GM20000 (cell line): ENCODE measurements at places on chromosomes 4 and X.

DNA sequence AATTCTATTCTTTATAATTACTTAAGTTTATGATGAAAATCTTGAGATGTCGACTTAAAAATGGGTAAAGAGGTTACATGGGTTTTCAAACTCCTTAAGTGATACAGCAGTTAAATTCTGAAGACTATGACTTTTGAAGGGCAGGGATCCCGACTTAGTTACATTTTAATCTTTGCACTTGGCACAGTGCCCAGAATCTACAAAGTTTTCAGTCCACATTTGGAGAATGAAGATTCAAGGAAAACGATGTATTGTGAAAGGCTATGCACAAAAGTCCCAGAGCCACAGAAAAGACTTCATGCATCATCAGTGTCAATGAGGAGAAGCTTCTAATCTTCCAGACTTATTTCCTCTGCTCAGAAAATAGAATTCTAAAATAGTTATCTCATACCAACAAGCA lies 36.3 kb upstream of the GRPR start:
- DNase-seq, result no peak

GRCh38 chr4:108685036-108685686 lies 34.8 kb downstream of the OSTC start:
- no peak for DNase-seq

GRCh38 chr4:57043347-57044251 lies 64.9 kb downstream of the POLR2B start:
- no peak for DNase-seq

DNA sequence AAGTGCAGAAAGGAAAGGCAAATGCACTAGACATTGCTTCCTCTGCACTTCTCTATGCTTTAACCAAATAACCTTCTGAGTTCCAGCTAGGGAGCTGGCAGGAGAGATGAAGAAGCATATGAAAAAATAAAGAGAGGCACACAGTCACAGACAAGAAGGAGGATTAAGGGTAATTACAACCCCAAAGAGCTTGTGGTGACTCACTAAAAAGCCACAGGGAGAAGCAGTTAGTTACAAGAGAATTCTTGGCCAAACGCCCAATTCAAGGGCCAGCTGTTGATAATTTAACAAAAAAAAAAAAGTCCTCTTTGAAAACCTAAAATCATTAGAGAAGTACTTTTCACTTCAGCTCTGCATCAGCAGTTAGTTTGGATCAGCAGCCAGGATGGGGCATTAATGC lies 478.0 kb downstream of the KCNIP4 start:
- no peak for DNase-seq

- no peak for DNase-seq
Measured at GRCh38 chrX:24340501-24340900, 19.9 kb upstream of the SUPT20HL1 start.

DNA sequence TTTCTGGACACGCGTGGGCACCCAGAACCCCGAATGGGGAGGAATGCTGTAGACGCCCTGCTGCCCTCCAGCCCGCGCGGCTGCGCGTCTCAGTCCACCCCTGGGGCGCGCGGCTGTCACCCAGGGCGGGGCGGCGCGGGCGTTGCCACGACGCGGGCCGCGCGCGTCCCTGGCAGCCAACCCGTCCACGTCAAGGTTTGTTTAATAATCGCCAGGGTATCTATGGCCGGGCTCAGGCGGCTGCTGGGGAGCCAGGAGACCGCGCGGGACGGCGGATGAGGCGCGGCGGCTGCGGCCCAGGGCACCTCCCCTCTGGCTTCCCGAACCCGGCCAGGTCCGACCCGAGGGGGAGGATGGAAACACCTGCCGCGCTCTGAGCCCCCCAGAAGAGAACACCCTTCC lies at the start of gene SPATA18:
Gene SPATA18, plus strand, starts transcription at position 92 of the 402 bp plus-strand sequence. CDS start 401 bp downstream, outside the sequence.
- DNase-seq, result peak; percentile 62

DNA sequence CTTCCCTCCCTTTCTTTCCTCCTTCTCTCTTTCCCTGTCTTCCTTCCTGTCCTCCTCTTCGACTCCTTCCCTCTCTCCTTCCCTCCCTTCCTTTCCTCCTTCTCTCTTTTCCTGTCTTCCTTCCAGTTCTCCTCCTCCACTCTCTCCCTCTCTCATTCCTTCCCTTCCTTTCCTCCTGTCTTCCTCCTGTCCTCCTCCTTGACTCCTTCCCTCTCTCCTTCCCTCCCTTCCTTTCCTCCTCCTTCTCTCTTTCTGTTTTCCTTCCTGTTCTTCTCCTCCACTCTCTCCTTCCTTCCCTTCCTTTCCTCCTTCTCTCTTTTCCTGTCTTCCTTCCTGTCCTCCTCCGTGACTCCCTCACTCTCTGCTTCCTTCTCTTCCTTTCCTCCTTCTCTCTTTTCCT lies 5.3 kb upstream of the PUDP start:
- DNase-seq, result no peak

GRCh38 chr4:6834867-6835266 lies 52.3 kb downstream of the KIAA0232 start:
- DNase-seq, result no peak

DNA sequence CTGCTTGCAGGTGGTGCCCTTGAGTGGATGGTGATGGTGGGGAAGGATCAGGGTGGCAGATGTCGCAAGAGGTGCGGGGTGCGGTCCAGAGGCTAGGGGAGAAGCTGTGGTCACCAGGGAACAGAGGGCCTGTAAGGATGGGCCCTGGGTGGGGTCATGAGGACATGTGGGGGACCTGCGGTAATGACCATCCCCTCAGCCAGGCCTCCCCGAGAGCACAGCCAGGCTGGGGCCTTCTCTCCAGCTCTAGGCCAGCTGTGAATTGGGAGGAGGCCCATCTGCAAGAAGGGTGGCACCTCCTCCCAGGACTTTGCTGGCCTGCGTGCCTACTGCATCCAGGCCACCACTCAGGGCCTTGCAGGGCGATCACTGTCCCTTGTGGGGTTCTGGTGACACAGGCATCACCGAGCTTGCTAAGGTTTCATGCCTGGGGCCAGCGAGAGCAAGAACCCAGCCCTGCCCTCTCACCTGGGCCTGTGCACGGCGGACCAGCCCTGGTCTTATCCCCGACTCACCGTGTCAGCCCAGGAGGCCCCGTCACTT lies 34.1 kb upstream of the MXD4 start:
- no peak for DNase-seq

- DNase-seq, result no peak
Measured at GRCh38 chrX:122622795-122623194, 561.3 kb upstream of the GRIA3 start.

- no peak for DNase-seq
Measured at GRCh38 chrX:101407167-101407747, 468 bp downstream of the GLA start.

GRCh38 chrX:115490814-115491213 lies 70.2 kb upstream of the PLS3 start:
- DNase-seq, result no peak

- no peak for DNase-seq
Measured at GRCh38 chr4:44623676-44624075, 27.7 kb downstream of the YIPF7 start.

GRCh38 chrX:6325437-6325836 lies 96.8 kb upstream of the NLGN4X start:
- no peak for DNase-seq

GRCh38 chrX:71181910-71182799 lies 37.5 kb downstream of the NLGN3 start:
- DNase-seq, result peak; percentile 71

- no peak for DNase-seq
Measured at GRCh38 chr4:159131564-159131963, 28.7 kb downstream of the RAPGEF2 start.

DNA sequence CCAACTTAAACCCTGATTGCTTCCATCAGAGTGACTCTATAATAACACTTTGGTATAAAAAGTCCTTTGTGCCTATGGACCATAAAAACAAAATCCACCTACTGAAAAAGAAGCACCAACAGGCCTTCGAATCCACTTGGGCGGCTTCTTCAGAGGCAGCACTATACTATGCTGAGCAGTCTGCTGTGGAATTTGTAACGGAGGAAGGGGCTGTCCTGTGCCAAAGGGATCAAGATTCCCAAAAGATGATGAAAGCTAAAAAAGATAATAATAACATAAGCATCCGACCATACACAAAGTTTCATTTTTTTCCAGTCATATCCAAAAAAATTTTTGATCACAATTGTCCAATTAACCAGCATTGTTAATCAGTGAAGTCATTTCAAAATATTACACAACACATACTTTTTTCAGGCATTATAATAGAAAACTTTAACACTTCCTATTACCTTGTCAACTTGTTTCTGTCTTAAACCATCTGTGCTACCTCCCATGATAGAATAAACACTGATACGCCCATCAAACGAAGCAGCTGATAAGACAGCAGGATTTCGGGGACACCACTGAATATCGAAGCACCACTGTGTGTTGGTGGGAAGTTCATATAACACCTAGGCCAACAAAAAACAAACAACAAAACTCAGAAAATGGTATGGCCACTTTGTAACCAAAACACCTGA lies 24.1 kb downstream of the SEC31A start:
- DNase-seq, result no peak

GRCh38 chrX:130170752-130171445 lies 863 bp upstream of the RAB33A start:
- peak; percentile 77 for DNase-seq

GRCh38 chr4:185554365-185555126 lies 19.2 kb upstream of the PDLIM3 start:
- no peak for DNase-seq

DNA sequence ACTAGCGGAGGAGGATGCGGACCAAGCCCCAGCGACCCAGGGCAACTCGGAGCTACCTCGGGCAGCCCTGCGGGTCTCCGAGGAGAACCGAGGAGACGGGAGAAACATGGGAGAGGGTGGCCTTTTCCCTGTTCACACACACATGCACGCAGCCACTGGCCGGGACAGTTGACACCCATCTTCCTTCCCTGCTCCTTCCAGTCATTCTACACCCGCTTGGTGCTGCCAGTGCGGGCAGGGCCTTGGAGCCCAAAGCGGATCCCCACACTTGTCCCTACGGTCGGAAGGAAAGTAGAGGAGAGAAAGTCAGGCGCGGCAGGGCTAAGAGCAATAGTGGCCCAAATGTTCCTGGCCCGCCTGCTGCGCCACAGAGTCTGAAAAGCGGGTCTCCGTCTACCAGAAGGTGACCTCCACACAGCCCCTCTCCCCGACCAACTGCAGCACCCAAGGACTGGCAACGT lies 1.1 kb upstream of the PPP3CA start:
- no peak for DNase-seq

- no peak for DNase-seq
Measured at GRCh38 chrX:106615041-106615440, 3.3 kb downstream of the RADX start.

- no peak for DNase-seq
Measured at GRCh38 chr4:7107166-7107905, 39.5 kb upstream of the GRPEL1 start.

DNA sequence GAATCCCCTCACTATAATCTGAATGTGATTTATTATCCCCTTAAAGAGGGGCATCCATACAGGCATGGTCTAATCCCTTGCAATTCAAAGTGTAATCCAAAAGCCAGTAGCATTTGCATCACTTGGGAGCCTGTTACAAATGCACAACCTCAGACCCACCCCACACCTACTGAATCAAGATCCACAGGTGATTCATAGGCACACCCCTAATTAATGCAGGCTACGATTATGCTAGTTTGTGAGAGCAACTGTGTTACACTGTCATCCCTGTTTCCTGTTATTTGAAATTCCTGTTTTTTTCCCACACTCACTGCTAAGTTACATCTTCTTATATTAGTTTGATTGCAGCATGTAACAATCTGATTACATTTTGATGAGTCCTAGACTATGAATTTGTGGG lies 120.0 kb downstream of the RAB28 start:
- DNase-seq, result no peak

- no peak for DNase-seq
Measured at GRCh38 chr4:98664959-98665358, 6.5 kb upstream of the TSPAN5 start.

DNA sequence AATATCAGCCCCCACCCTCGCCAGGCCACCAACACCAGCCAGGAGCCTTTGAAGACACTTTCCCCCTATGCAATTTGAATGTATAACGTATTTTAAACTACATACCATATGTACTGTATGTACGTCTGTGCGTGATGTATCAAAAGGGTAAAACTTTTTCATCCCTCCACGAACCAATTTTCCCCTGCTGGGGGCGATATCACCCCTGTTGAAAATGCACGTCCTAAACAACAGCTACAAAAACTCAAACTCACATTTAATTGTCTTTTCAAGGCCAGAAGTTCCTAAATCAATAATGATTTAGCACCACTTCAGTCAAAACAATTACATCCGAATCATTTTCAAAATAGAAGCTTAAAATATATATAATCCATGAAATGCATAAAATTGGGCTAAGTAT lies 1.4 kb downstream of the VEGFD start:
- no peak for DNase-seq

DNA sequence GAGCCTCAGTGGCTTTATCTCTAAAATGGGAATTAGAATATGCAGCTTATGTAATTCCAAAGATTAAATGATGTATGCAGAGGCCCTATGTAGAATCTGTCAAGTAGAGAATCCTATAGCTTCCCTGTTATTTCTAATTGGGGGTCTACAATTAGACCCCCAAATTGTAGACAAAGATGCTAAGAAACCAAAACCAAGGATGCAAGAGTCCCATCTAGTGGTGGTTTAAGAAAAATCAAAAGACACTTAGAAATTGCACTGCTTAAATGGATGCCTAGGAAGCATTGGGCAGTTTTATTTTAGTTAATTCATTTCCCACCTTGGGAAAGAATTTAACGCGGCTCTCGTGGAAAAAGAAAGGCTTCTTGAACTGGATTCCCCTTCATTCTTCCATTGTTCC lies 115.2 kb downstream of the GABRA2 start:
- DNase-seq, result no peak

- DNase-seq, result no peak
Measured at GRCh38 chr4:147361726-147362125, 119.2 kb upstream of the EDNRA start.

GRCh38 chr4:29058531-29058930 lies 1661.6 kb upstream of the PCDH7 start:
- DNase-seq, result no peak

DNA sequence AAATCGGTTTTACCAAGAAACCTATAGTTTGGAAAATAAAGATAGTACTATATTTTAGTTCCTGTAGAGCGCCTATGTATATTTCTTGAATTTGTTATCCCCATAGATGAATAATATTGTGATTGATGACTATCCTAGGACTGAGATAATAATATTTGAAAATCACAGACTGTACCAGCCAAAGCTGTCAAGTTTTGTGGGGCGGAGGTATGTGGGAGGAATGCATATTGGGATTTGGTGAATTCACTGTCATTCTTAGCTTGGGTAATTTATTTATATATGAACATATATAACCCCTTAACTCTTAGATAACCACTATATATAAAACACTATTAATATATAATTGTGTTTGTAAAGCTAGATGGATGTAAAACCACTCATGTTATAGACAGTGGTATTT lies 205.5 kb upstream of the ARSJ start:
- DNase-seq, result no peak

GRCh38 chr4:172480471-172480870 lies 667.3 kb downstream of the GALNTL6 start:
- no peak for DNase-seq

GRCh38 chr4:94724016-94724790 lies 33.6 kb upstream of the BMPR1B start:
- no peak for DNase-seq

DNA sequence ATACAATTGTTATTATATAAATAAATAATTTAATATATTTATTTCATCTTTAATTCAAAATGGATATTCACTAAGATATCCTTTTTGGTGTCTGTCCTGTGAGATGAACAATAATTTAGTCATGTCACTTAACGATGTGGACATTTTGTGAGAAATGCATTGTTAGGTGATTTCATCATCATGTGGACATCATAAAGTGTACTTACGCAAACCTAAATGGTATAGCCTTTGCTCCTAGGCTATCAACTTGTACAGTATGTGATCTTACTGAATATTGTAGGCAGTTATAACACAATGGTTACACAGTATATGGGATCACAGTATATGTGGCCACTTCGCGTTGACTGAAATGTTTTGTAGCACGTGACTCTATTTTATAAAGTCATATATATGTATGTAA lies 20.2 kb upstream of the CHRNA9 start:
- DNase-seq, result no peak
